ENCODE measurements at places on chromosomes 16 and 17.
A peak's percentile ranks its signal among the peaks of the same experiment; 100 is the strongest.

DNA sequence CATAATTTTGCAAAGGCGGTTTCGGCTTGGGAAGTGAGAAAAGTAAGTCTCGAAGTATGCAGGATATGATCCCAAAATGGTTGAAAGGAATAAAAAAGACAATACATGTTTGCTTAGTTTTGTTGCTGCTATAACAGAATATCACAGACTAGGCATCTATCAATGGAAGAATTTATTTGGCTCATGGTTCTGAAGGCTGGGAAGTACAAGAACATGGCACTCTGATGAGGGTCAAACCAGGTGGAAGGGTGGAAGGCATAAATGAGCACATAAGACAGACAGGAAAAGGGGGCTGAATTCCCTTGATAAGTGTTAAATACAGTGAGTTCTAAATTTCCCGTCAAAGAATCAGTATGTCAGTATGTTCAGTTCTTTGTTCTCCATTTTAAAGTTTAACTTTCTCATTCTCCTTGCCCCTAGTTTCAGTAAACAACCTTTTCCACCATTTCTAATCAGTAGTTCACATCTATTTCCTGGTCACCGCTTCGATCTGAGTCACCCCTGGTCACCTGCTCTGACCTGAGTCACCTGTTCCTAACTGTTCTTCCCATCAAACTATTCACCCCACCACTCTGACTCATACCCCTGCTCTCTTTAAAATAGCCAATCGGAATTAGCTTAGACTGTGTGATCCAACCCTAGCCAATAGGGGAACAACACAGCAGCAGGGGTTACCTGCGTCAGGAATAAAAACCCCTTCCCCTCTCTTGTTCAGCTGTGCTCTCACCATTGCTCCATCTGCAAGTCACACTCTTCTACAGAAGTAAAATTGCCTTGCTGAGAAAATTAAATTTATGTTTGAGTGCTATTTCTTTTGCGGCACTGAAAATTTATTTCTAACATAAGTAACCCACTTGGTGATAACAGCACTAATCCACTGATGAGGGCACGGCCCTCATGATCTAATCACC is 240.8 kb downstream of the STX8 start:
- no peak for DNase-seq

DNA sequence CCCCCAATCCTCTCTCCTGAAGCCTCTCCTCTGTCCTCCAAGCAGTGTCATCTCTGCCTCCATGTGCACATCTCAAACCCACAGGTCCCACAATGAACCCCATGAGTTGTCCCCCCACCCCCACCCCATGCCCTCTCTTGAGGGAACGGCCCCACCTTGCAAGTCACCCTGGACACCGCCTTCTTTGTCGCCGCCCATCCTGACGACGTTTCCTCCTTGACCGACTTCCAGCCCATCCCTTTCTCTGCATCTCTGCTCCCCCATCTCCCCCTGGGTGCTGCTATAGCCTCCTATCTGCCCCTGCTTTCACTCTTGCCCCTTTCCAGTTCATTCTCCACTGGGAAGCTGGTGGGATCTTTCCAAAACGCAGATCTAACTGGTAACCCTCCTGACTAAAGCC is 1.7 kb upstream of the SPATA20 start:
- no peak for DNase-seq

DNA sequence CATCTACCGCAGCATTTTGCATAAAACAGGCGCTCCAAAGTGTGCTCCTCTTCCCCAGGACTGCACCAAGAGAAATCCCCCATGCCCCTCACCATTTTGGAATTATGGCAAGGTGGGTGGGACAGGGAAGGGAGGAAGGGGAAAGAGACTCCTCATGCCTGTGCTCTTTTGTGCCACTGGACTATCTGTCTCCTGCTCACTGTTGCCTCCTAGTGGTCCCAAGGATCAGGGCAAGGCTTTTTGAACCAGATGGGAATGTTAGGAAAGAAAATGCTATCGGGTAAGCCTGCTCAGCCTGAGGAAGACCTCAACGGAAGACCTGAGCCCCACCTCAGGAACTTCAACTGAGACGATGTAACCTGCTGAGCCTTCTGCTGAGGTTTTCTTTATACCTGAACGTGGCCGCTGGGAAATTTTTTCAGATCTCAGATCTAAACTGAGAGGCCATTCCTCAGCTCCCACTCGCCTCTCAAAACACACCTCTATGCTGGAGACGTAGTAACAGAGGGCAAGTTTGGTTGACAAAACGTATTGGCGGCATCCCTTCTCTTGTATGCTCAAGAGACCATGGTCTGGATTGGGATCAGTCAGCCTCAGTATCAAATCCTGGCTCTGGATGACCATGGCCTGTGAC is 58.3 kb downstream of the SPACA3 start:
- no peak for DNase-seq

DNA sequence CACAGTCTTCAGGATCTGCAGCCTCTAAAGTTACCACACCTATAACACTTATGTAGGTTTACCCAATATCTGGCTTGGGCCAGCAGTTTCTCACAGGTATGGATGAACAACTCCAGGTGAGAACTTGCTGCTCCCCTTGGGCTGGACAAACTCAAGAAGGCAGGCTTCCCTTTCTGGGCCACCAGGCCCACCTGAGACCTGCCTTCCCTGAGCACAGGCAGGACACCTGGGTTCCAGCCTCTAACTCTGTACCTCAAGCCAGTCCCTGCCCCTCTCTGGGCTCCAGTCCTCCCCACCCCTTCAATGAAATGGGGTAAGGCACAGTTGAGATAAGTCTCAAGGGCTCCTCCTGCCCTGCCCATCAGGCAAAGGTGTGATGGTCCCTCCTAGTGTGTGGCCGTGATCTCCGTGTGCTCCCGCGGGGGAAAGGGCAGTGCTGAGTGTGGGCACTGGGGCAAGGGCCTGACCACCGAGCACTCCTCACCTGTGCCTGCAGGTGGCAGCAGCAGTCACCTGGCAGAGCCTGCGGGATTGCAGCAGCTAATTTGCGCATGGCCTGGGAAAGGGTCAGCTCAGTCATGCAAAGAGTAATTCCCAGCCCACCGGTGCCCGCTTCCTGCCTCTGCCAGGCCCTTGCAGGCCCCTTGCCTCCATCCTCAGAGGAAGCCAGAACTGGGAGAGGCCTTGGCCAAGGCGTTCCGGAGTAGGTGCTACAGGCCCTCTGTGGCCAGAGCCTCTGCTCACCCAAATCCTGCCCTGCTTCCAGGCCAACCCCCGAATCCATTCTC is 28.2 kb upstream of the ADGRG1 start:
- DNase-seq, result no peak

DNA sequence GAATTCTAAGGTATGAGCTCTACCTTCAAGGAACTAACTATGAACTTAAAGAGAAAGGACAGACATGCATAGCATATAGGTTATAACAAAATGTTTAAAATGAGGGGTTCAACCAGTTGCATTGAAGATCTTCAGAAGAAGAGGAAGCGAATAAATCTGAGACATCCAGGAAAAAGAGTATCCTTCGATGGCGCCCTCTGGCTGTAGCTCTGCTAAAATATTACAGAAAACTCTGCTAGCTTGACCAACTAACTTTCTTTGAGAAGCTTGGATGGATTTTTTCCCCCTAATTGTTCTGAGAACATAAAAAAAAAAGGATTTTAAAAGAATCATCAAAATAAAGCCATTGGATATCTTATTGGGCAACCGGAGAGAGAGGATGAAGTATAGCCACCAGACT is 659.9 kb upstream of the SOX9 start:
- no peak for DNase-seq

DNA sequence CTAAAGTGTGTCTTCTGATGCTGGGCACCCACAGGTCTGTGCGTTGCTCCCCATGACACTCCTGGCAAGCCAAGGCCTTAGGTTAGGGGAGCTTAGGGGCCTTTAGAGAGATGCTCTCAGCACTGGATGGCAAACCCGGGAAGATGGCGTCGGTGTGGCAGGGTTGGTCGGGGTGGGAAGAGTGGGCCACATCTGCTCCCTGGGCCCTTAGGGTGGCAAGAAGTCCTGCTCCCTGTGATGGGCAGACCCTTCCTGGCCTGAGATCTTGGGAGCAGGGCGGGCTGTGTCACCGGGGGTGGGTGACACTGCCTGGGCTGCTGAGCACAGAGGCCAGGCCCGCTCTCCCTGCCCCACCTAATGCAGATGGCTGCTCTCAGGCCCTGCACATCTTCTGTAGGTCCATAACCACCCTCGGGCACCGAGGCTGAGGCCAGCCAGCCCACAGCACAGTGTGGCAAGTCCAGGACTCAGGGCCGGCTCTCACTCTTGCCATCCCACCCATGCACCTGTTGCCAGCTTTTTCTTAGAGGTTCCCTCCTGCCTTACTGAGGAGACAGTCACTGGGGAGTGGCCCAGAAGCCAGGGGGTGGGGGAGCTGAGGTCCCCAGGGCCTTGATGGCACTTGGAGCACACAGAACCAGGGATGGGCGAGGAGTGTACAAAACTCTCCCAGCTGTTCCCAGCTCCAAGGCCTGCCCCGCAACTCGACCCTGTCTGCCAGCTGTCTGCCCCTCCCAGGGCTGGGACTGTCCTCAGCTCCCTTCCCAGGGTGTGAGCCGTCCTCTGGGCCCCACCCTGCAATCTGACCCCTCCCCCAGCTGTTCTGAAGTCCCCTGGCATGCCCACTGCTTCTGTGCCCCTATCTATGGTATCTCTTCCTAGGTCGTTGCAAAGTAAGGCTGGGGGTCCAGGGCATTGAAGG is 4.4 kb upstream of the MTSS2 start:
- no peak for DNase-seq

GRCh38 chr17:10631048-10631700 is 25.9 kb downstream of the MYH3 start:
- DNase-seq, result no peak

- DNase-seq, result no peak
Measured at GRCh38 chr16:86042393-86042792, 143.4 kb downstream of the IRF8 start.

- no peak for DNase-seq
Measured at GRCh38 chr17:48605409-48605919, 678 bp upstream of the HOXB6 start.

GRCh38 chr17:59513934-59514841 is 51.2 kb upstream of the DHX40 start:
- peak; percentile 86 for DNase-seq

DNA sequence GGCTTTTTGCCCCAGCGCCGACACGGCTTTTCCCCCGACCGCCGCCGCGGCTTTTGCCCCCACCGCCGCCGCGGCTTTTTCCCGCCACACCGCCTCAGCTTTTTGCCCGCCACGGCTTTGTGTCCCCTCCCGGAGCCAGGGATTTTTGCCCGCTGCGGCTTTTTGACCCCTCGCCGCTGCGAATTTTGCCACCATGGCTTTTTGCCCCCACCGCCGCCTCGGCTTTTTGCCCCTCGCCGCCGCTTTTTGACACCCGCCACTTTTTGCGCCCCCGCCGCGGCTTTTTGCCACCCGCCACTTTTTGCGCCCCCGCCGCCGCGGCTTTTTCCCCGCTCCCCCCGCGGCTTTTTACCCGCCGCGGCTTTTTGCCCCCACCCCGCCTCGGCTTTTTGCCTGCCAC is 1342.5 kb downstream of the TP53TG3F start:
- no peak for DNase-seq

- DNase-seq, result no peak
Measured at GRCh38 chr16:66523861-66524354, 26.0 kb downstream of the TK2 start.

- no peak for DNase-seq
Measured at GRCh38 chr17:74163271-74163821, 40.1 kb upstream of the RPL38 start.

- DNase-seq, result no peak
Measured at GRCh38 chr17:77569846-77570564, 388.5 kb upstream of the TNRC6C start.

- DNase-seq, result peak; percentile 26
Measured at GRCh38 chr17:59329176-59330052, 2.0 kb upstream of the YPEL2 start.

DNA sequence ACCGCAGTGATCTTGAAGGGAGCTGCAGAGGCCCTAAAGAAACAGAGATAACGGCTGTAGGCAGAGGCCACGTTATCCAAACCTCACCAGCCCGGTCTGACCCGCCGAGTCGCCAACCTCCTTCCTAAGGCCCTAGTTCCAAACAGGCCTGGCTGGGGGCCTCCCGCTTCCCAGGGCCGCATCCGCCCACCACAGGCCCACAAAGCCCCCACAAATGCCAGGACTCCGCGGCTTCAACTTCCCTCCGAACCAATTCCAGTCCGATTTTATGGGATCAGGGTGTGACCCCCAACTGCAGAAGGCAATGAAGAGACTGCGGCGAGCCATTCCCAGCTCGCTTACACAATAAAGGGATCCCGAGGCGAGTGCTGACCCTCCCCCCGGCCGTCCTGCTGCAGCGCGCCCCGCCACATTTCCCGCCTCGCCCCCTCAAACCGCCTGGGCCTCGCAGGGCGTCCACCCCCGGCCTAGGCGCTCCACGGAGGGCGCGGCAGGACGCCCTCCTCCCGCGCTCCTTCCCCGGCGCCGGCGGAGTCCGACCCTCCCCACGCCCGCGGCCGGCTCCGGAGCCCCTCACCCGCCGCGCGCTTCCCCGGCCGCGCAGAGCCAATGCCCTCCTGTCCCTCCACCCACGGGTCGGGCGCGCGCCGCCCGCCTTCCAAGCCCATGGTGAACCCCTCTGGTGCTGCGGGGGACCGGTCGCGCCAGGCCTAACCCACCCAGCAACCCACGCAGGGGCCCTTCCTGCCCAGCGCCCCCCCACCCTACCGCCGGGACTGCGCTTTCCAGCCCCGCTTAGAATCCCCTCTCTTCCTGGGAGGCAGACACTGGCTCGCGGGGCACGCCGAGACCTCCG is 926 bp downstream of the MYH10 start:
- DNase-seq, result no peak

GRCh38 chr16:82726306-82726705 is 99.5 kb downstream of the CDH13 start:
- DNase-seq, result no peak

GRCh38 chr16:30723725-30724355 is 24.4 kb upstream of the PHKG2 start:
- DNase-seq, result no peak

- no peak for DNase-seq
Measured at GRCh38 chr16:7504844-7505243, 172.2 kb downstream of the RBFOX1 start.

GRCh38 chr16:15907863-15908478 is 19.6 kb upstream of the CEP20 start:
- no peak for DNase-seq

GRCh38 chr17:6153375-6153774 is 83.2 kb downstream of the WSCD1 start:
- no peak for DNase-seq

- no peak for DNase-seq
Measured at GRCh38 chr17:12085076-12085949, 64.6 kb downstream of the MAP2K4 start.

- no peak for DNase-seq
Measured at GRCh38 chr17:72249441-72249840, 128.6 kb downstream of the SOX9 start.

Measured in NCI-H2081 treated with DMSO at 0.1 percent for 48 hours (cell line).